ENCODE measurements at places on chromosomes 1 and 21. TPM values are rescaled to one million over a fixed set of nuclear protein-coding genes. Genes with fewer than 3 reads are reported as not detected.

- DNase-seq = no peak
- peaks cover 18% of the 10 kb centered on the region for H3K4me1 ChIP-seq
- H3K4me3 ChIP-seq = peak overlapping the region; percentile 67
- no peaks in the 10 kb centered on the region for H3K36me3 ChIP-seq
These were observed 213.1 kb downstream of the RERE start for GRCh38 chr1:8604041-8604945.

GRCh38 chr1:2465371-2466269 is 10.5 kb upstream of the PLCH2 start:
- peaks cover 11% of the 10 kb centered on the region for H3K4me1 ChIP-seq
- no peak overlapping the region for H3K27ac ChIP-seq
- H3K36me3 ChIP-seq = no peaks in the 10 kb centered on the region

DNA sequence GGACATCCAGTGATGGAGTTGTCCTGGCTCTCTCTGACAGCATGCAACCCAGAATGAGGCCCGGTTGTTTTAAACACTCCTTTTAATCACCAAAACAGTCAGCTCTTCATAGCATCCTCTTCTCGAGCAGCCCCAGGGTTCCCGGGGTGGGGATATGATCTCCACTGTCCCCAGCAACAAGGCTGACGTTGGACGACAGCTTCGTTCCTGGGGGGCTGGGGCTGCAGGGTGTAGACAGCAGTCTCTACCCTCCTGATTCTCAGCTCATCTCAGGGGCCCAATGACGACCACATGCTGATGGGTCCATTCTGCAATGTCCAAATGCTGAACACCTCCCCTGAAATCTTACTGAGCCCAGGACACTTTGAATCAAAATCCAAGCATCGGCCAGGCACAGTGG is 27.0 kb downstream of the TRIM11 start:
- H3K4me3 ChIP-seq = peak overlapping the region; percentile 91
- peaks cover 3% of the 10 kb centered on the region for H3K36me3 ChIP-seq
- no peak overlapping the region for H3K27ac ChIP-seq
- peaks cover 15% of the 10 kb centered on the region for H3K27me3 ChIP-seq
- no peak for DNase-seq

GRCh38 chr1:165855010-165855838 is 27.8 kb downstream of the UCK2 start:
- H3K4me1 ChIP-seq = peaks cover 35% of the 10 kb centered on the region
- no peak for DNase-seq
- H3K36me3 ChIP-seq = peaks cover 1% of the 10 kb centered on the region
- H3K27ac ChIP-seq = no peak overlapping the region

DNA sequence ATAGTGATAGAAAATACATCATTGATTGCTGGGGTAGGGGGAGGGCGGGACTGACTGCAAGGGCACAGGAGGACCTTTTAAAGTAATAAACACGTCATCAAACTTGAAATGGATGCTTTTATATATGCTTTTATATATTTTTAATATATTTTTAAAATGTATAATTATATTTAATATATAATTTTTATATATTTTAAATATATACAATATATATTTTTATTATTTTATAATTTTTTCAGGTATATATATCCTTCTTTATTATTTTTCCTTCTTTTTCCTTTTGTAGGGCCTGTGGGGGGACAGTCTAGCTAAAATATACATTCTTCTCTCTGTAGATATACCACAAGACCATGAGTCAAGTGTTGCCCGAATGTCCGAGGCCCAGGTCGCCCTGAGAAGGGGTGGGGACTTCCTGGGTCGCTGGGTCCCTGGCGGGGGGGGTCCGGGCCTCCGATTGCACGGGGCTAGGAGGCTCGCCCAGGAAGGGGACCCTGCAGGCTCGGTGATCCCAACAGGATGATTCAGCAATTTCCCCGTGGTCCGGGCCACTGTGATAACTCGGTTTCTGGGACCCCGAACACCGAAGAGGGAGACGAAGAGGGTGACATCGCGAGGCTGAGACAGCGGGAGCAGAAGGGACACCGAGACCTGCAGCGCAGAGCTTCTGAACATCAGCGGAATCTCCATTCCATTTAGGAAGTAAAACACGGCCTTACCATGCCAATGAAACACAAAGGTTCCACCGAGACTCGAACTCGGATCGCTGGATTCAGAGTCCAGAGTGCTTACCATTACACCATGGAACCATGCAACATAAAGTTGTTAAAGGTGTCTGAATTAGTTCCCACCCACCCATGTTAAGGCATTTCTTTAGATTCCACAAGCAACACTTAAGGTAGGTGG is 112.5 kb upstream of the NBPF11 start:
- H3K36me3 ChIP-seq = no peaks in the 10 kb centered on the region
- H3K4me3 ChIP-seq = peak overlapping the region; percentile 98
- peaks cover 21% of the 10 kb centered on the region for H3K4me1 ChIP-seq

DNA sequence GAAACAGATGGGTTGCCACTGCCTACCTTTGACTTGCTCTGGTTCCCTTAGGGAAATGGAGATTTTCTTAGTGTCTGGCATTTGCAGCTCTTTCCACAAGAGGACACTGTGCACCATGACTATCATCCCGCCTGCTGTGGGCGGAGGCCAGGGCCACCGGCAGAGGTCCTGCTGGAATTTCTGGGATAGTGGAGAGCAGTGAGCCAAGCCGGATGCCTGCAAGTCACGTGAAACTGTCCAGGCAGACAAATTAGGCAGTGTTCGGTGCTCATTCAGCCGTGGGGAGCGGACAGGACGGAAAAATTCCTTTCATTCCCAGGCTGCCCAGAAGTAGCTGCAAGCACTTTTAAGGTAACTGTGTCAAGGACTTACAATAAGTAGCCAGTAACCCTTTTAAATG is 43.4 kb downstream of the IGSF5 start:
- H3K27me3 ChIP-seq = no peaks in the 10 kb centered on the region
- H3K4me1 ChIP-seq = no peaks in the 10 kb centered on the region
- no peaks in the 10 kb centered on the region for H3K36me3 ChIP-seq
- H3K4me3 ChIP-seq = no peak overlapping the region
- no peak for DNase-seq
- no peak overlapping the region for H3K27ac ChIP-seq

- no peaks in the 10 kb centered on the region for H3K4me1 ChIP-seq
- H3K27ac ChIP-seq = no peak overlapping the region
- H3K4me3 ChIP-seq = no peak overlapping the region
- no peak for DNase-seq
These were observed 8.1 kb downstream of the TDRD5 start for GRCh38 chr1:179599623-179600249.

DNA sequence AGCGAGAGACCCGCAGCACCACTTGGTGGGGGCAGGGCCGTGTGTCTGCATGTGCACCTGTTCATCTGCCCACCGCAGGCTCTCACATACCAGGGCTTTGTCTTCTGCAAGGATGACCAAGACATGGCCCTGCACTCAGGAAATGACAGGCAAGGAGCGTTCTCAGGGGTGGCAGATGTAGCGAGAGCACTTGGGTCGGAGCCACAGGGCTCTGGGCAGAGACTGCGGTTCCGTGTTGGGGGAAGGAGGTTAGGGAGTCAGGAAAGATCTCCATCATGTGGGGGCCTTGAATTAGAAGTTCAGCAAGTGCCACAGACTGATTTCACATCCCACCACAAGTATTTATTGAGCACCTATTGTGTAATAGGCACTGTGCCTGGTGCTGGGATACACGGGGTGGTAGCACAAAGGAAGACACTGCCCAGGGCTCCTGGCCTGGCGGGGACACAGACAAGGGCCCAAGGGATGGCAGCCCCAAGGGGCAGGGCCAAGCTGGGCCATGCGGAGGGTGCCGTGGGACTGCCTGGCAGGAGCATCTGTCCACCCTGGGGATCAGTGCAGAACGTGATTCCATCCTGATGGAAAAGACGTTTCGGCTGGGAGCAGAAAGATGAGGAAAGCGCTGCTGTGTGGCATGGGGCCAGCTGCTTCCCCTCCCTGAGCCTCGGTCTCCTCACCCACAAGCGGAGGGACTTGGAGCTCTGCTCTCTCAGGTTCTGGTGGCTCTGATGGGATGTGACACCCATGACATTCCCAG is 11.4 kb upstream of the SPSB1 start:
- no peaks in the 10 kb centered on the region for H3K27me3 ChIP-seq
- no peak overlapping the region for H3K27ac ChIP-seq
- DNase-seq = no peak

The CD2 gene
- total RNA-seq = 152 TPM

The PSMA5 gene
- 48.6 TPM for total RNA-seq

Measured in T-helper 17 cell (primary cell).